ENCODE measurements at places on chromosomes 2 and 18. TPM values are rescaled to one million over a fixed set of nuclear protein-coding genes. Genes with fewer than 3 reads are reported as not detected.

DNA sequence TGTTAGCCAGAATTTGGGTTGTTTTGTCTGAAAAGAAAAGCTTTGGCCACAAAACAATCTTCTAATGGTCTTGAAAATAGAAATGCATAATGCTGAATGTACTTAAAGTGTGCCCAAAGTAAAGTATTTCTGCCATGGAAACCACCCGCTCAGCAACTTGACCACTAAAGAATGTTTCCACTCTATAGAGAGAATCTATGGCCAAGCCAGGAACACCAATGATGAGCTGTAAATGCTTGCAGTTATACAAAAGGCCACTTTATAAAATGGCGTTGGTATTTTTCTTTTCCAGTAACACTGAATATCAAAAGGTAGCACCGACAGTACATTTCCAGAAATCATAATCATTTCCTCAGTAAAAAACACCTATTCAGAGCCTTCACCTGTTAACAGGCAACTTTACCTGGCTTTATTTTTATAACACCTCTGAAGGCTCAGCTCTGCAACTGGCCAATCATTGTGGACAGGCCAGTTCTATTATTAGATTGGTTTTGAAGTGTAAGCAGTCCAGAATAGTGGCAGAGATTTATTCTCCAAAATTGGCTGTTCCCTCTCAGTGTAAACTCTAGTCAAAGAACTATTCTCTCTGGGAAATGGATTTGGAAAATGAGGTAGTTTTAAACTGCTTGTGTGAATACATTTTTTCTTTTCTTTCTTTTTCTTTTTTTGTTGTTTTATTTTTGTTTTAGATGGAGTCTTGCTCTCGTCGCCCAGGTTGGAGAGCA is 36.1 kb downstream of the SLC40A1 start:
- H3K4me3 ChIP-seq, result no peak overlapping the region
- no peaks in the 10 kb centered on the region for H3K27me3 ChIP-seq
- no peak for DNase-seq
- no peaks in the 10 kb centered on the region for H3K36me3 ChIP-seq
- H3K4me1 ChIP-seq, result peaks cover 31% of the 10 kb centered on the region
- peak overlapping the region; percentile 63 for H3K27ac ChIP-seq

DNA sequence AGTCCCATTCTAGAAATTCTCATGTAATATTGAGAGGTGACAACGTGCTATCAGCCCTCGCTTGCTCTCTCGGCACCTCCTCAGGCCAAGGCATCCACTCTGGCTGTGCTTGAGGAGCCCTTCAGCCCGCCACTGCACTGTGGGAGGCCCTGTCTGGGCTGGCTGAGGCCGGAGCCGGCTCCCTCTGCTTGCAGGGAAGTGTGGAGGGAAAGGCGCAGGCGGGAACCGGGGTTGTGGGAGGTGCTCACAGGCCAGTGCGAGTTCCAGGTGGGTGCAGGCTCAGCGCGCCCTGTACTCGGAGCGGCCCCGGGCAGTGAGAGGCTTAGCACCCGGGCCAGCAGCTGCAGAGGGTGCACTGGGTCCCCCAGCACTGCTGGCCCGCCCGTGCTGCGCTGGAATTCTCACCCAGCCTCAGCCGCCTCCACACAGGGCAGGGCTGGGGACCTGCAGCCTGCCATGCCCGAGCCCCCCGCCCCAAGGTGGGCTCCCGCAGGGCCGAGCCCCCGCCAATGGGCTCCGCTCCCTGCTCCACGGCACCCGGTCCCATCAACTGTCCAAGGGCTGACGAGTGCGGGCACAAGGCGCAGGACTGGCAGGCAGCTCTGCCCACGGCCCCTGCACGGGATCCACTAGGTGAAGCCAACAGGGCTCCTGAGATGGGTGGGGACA is 1680.6 kb upstream of the LRRTM1 start:
- H3K36me3 ChIP-seq, result no peaks in the 10 kb centered on the region
- no peaks in the 10 kb centered on the region for H3K27me3 ChIP-seq
- no peak overlapping the region for H3K4me3 ChIP-seq
- H3K4me1 ChIP-seq, result no peaks in the 10 kb centered on the region

GRCh38 chr2:160057356-160057755 is 5.1 kb downstream of the PLA2R1 start:
- H3K4me1 ChIP-seq, result no peaks in the 10 kb centered on the region
- no peak for DNase-seq
- no peak overlapping the region for H3K27ac ChIP-seq
- no peak overlapping the region for H3K4me3 ChIP-seq
- peaks cover 1% of the 10 kb centered on the region for H3K27me3 ChIP-seq
- H3K36me3 ChIP-seq, result no peaks in the 10 kb centered on the region

DNA sequence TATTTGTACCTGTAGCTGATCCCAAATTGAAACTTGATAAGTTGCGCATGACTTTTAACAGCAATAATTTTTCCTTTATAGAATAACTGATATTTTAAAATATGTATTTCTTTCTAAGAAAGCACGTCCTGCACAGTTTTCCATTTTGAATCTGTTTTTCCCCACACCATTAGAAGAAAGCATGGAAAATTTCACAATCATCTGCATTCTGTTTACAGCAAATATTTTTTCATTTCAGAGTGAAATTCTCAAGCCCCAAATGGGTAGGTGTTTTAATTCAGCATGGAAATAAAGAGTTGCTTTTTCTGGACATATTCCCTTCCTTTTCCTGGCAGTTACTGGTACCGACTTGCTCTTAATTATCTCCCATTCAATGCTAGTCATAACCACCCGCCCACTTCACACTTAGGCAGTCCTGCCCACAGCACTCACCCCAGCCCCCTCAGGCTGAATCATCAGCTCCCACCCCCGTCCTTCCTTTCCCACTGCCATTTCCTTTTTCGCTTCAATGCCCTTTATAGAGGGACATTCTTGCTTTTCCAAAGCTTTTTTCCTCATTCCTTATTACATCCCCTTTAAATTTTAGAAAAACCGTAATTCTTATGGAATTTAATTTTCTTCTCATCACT is 89.2 kb upstream of the GLS start:
- DNase-seq, result no peak
- H3K36me3 ChIP-seq, result no peaks in the 10 kb centered on the region
- H3K27ac ChIP-seq, result no peak overlapping the region

DNA sequence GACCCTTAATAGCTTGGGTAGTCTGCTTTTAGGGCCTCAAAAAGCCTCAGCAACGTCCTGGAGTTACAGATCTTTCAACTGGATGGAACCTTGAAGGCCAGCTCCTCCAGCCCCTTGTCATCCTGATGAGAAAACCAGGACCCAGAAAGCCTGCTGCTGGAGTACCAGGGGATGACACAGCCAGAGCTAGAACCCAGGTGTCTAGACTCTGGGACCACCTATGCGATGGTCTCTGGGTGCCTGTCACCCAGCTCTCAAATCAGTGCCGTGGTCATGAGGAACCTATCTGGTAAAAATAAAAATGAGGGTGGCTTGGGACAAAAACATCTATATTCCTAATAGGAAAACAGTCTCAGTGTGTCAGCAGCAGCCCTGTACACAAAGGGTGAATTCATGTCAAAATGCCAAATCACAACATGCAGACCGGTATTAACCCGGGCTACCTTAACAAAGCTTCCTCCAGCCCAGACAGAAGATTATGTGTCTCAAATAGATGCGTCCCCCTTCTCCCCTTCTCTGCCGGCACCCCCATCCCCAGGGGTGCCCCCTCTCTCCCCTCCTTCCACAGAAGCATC is 28.5 kb downstream of the SMAD7 start:
- peak overlapping the region; percentile 67 for H3K27ac ChIP-seq
- peaks cover 18% of the 10 kb centered on the region for H3K36me3 ChIP-seq
- H3K4me3 ChIP-seq, result peak overlapping the region; percentile 55
- no peaks in the 10 kb centered on the region for H3K27me3 ChIP-seq
- no peak for DNase-seq

- DNase-seq, result no peak
- no peaks in the 10 kb centered on the region for H3K27me3 ChIP-seq
- peaks cover 4% of the 10 kb centered on the region for H3K4me1 ChIP-seq
- H3K27ac ChIP-seq, result no peak overlapping the region
- H3K36me3 ChIP-seq, result no peaks in the 10 kb centered on the region
These were observed 151.1 kb upstream of the SLC1A4 start for GRCh38 chr2:64837925-64838641.

DNA sequence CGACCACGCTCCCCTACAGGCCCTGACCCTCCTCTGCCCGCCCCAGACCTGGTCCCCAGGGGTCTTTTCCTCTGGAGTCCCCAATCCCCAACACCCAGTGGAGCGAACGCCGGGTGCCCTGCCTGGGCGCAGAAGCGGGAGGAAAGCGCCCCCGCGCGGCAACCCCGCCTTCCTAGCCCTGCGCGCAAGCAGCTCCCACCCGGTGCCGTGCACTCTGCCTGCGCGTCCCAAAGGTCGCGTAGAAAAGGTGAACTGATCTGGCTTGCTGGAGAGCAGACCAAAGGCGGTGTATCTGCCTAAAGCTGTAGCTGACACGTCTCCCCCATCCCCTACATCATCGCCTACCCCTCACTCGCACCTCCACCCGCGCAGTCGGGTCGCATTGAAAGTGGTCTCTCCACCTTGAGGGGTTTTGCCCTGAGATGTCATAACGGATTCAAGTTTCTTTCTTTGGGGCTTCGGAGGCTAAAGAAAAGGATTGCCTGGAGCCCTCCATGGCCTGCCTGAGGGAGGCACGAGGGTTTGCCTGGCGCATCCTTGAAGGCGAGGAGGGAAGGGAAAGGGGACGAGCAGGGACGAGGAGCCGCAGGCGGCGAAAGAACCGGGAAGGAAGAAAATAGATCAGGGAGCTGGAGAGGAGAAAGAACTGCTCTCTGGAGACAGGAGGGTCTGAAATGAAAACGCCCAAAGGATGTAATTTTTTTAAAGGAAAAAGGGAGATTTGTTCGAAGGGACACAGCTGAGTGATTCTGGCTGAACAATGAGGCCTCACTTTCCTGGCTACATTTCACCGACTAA is 5.8 kb downstream of the GAD1 start:
- H3K27ac ChIP-seq, result no peak overlapping the region
- peaks cover 42% of the 10 kb centered on the region for H3K4me1 ChIP-seq
- no peak for DNase-seq
- H3K36me3 ChIP-seq, result no peaks in the 10 kb centered on the region
- peak overlapping the region; percentile 60 for H3K4me3 ChIP-seq
- peaks cover 82% of the 10 kb centered on the region for H3K27me3 ChIP-seq

- no peaks in the 10 kb centered on the region for H3K4me1 ChIP-seq
- H3K27me3 ChIP-seq, result no peaks in the 10 kb centered on the region
- DNase-seq, result no peak
These were observed 124.6 kb downstream of the LRATD1 start for GRCh38 chr2:14756981-14757657.

DNA sequence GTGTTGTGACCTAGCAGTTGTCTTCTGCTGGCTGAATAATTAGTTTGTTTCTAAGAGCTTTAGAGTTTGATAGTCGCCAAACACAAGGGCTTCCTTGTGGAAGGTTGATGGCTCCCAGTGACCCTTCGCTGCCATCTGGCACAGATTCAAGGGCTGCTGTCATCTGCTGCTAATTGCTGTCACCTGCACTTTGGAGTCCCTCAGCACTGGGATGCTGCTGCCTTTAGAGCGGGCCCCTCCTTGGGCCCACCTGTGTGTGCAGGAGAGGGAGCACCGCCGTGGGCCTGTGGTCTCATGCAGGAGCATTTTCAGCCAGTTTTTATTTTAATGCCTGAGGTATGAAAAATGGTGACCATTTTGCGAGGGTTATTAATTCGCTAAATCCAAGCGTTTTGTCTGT is 154.0 kb upstream of the NFATC1 start:
- H3K36me3 ChIP-seq, result no peaks in the 10 kb centered on the region
- no peaks in the 10 kb centered on the region for H3K27me3 ChIP-seq
- no peak for DNase-seq
- H3K27ac ChIP-seq, result no peak overlapping the region

DNA sequence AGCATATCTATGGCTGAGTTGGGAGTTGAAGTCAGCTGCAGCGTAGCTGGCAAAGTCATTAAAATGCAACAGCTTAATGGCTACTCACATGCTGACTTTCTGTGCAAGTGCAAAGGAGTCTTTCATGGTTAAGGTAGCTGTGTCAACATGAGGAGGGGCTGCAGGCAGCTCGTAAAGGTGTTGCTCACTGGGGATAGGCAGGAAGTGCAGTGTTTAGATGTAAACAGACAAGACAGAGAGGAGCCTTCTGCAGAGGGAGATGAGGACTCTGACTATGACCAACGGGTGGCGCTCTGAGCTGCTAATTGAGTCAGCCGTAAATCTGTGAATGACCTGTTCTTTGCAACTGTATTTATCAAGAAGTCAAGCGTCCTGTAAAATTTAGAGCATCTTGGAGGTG is 22.3 kb upstream of the CAVIN2 start:
- H3K27me3 ChIP-seq, result no peaks in the 10 kb centered on the region
- no peak overlapping the region for H3K27ac ChIP-seq
- H3K4me3 ChIP-seq, result no peak overlapping the region
- no peaks in the 10 kb centered on the region for H3K4me1 ChIP-seq
- no peak for DNase-seq

ANKRD62 gene
- polyA plus RNA-seq, result not detected

RNU2-63P gene
- not detected for polyA plus RNA-seq
